ENCODE measurements at places on chromosomes 16 and 17. TPM values are rescaled to one million over a fixed set of nuclear protein-coding genes. Genes with fewer than 3 reads are reported as not detected.

The MT1A gene
- not detected for total RNA-seq

- no peak for DNase-seq
- peaks cover 6% of the 10 kb centered on the region for H3K4me1 ChIP-seq
- H3K36me3 ChIP-seq: no peaks in the 10 kb centered on the region
- H3K4me3 ChIP-seq: no peak overlapping the region
- H3K27me3 ChIP-seq: no peaks in the 10 kb centered on the region
Measured at GRCh38 chr17:69331756-69332155, 4.8 kb upstream of the ABCA5 start.

GRCh38 chr17:17993366-17993765 is 20.7 kb downstream of the DRC3 start:
- H3K36me3 ChIP-seq: no peaks in the 10 kb centered on the region
- DNase-seq: no peak
- no peaks in the 10 kb centered on the region for H3K27me3 ChIP-seq
- H3K4me3 ChIP-seq: no peak overlapping the region
- H3K27ac ChIP-seq: no peak overlapping the region
- no peaks in the 10 kb centered on the region for H3K4me1 ChIP-seq

- no peaks in the 10 kb centered on the region for H3K27me3 ChIP-seq
- H3K4me1 ChIP-seq: peaks cover 42% of the 10 kb centered on the region
- H3K4me3 ChIP-seq: peak overlapping the region; percentile 95
- peaks cover 7% of the 10 kb centered on the region for H3K36me3 ChIP-seq
Measured at GRCh38 chr17:18182978-18183333, 672 bp upstream of the ALKBH5 start.

DNA sequence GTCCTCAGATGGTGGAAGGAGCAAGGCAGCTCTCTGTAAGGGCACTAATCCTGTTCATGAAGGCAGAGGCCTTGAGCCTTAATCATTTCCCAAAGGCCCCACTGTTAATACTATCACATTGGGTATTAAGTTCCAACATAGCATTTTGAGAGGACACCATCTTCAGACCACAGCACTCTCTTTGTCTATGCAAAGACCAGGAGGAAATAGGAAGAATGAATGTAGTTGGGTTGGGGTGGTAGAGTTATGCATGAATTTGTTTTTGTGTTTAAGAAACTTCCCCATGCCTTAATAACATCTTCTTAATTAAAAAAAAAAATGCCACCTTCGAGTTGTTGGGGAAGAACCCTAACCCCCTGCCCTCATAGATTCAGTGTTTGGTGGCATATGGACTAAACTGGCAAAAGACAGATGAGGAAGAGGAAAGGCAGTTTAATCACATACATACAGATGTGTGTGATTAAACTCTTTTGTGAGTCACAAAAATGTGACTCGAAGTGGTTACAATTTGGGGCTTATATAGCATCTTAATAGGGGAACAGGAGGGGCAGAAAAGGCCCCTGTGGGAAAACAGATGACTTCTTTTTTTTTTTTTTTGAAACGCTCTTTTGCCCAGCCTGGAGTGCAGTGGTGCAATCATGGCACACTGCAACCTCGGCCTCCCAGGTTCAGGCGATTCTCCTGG is 35.0 kb upstream of the SLC5A10 start:
- peaks cover 23% of the 10 kb centered on the region for H3K36me3 ChIP-seq
- H3K27me3 ChIP-seq: no peaks in the 10 kb centered on the region
- no peak overlapping the region for H3K4me3 ChIP-seq
- no peak overlapping the region for H3K27ac ChIP-seq

The ARL4D gene
- total RNA-seq: 1.6 TPM

DNA sequence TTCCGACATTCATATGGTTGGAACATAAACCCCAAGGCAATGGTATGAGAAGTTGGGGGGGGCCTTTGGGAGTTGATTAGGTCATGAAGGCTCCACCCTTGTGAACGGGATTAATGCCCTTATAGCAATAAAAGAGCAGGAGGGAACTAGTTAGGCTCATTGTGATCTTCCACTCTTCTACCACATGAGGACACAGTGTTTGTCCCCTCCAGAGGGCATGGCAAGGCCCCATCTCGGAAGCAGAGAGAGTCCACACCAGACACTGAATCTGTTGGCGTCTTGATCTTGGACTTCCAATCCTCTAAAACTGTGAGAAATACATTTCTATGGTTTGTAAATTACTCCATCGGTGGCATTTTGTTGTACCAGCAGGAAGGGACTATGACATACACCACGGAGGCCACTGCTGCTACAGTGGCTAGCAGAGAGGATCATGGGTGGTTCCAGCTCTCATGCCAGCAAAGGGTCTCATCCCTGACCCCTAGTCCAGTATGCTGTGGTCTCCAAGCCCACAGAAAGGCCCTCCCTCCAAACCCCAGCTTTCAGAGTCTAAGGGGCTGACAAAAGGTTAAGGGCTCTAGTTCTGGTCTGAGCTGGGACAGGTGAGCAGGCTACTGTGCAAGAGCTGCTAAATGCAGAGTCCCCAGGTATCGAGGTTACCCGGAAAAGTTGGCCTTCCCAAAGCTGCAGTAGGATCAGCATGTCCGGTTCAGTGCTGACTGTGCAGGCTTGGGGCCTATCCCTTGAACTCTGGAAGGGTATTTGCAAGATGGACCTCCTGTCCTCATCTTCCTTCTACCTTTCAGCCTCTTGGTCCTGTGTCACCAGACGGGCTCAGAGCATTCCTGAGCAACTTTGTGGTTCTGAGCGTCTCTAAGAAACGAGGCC is 12.2 kb downstream of the CCR7 start:
- H3K27me3 ChIP-seq: no peaks in the 10 kb centered on the region
- H3K36me3 ChIP-seq: peaks cover 53% of the 10 kb centered on the region
- H3K4me3 ChIP-seq: no peak overlapping the region
- H3K4me1 ChIP-seq: peaks cover 99% of the 10 kb centered on the region

The OTOP3 gene
- not detected for total RNA-seq

DNA sequence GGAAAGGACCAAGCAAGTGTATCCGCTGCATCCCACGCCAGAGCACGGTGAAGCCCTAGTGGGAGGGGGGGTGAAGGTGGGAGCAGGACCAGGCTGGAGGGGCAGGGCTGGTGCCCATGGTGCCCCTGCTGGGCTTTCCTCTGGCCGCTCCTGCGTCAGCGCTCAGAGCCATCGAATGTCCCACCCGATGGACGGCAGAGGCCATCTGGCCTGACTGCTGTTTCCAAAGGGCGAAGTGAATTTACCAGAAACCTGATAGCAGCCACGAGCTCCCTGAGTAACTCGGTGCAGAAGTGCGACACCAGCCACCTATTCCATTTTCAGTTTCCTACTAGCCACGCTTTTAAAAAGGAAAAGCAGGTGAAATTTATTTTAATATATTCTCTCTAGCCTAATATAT is 203.6 kb upstream of the CIBAR2 start:
- H3K27me3 ChIP-seq: no peaks in the 10 kb centered on the region
- H3K27ac ChIP-seq: no peak overlapping the region
- H3K4me1 ChIP-seq: peaks cover 4% of the 10 kb centered on the region
- H3K4me3 ChIP-seq: no peak overlapping the region
- H3K36me3 ChIP-seq: no peaks in the 10 kb centered on the region
- DNase-seq: no peak

DNA sequence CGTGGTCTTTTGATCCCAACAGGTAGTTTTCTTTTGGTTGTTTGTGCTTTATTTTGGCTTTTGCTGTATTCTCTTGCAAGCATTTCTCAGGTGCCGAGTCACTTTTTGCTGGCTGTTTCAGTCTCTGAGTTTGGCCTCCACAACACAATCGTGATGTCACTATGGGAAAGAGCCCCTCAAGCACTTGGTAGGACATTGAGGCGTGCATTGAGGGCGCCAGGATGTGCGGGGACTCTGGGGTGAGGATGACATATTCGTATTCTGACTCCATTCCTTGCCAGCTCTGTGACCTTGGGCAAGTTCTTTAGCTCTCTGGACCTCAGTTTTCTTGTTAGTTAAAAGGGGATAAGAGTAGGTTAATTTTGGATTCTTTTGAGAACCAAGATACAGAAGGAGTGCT is 13.0 kb downstream of the KSR1 start:
- H3K4me3 ChIP-seq: no peak overlapping the region
- no peaks in the 10 kb centered on the region for H3K36me3 ChIP-seq
- DNase-seq: no peak
- H3K27me3 ChIP-seq: no peaks in the 10 kb centered on the region
- peaks cover 66% of the 10 kb centered on the region for H3K4me1 ChIP-seq

DNA sequence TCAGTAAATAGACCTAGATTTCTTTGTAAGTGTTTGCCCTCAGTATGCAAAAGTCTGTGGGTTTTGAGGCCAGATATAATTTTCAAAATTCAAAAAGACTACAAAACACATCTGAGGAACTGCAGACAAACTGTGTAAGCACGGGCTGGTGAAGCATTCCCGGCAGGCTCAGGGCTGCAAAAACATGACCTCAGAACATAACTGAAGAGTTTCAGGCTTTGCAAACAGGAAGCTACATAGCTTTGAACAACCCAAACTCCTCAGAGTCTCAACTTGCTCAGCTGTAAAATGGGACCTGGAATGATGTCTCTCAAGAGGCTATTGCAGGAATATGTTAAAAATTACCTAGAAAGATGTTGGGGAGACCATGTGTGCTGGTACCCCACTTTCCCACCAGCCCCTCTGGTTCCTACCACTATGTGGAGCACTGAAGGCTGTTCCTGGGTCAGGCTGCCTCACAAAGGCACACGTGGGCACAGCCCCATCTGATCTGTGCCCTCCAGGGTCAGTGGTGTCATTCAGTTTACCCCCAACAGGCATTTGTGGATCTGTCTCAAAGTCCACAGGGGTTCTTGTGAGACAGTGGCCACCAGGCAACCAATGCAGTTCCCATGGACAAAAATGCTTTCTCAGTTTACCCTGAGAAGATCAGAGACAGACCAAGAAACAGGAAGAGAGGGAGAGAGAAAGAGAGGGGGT is 72.9 kb downstream of the CREBBP start:
- H3K36me3 ChIP-seq: peaks cover 13% of the 10 kb centered on the region
- H3K4me1 ChIP-seq: peaks cover 85% of the 10 kb centered on the region
- DNase-seq: no peak
- no peaks in the 10 kb centered on the region for H3K27me3 ChIP-seq

GRCh38 chr17:33889040-33889439 is 366.0 kb upstream of the CCL2 start:
- no peak overlapping the region for H3K27ac ChIP-seq
- no peak for DNase-seq
- H3K36me3 ChIP-seq: no peaks in the 10 kb centered on the region
- H3K4me1 ChIP-seq: no peaks in the 10 kb centered on the region
- H3K27me3 ChIP-seq: no peaks in the 10 kb centered on the region

GRCh38 chr17:71057448-71057847 is 888.1 kb downstream of the KCNJ2 start:
- no peak for DNase-seq
- no peaks in the 10 kb centered on the region for H3K4me1 ChIP-seq
- no peak overlapping the region for H3K4me3 ChIP-seq
- H3K27me3 ChIP-seq: no peaks in the 10 kb centered on the region
- no peaks in the 10 kb centered on the region for H3K36me3 ChIP-seq

DNA sequence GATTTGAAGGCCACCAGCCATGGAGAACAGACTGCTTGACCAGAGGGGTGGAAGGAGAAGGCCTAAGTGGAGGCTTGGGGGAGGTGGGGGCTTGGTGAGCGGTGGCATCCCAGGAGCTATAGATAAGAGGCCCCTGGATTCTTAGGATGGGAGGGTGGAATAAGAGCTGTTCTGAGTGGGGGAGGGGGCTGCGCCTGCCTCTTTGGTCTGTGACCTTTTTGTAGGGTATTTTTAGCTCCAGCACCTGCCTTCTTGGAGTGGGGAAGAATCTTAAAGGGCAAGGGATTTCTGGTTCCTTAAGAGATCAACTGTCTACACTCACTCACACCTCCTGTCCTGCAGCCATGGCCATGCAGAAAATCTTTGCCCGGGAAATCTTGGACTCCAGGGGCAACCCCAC is 567 bp downstream of the ENO3 start:
- no peak for DNase-seq
- H3K4me3 ChIP-seq: no peak overlapping the region
- no peaks in the 10 kb centered on the region for H3K27me3 ChIP-seq

The FBXO31 gene
- total RNA-seq: 44.6 TPM

The SULT1A3 gene
- total RNA-seq: 46.2 TPM
